ENCODE measurements at places on chromosomes 5 and 9.

- no peak overlapping the region for H3K27ac ChIP-seq
- H3K4me3 ChIP-seq, result no peak overlapping the region
- no peaks in the 10 kb centered on the region for H3K4me1 ChIP-seq
- no peaks in the 10 kb centered on the region for H3K36me3 ChIP-seq
- no peak for DNase-seq
Observed at GRCh38 chr9:133759946-133760345, 21.8 kb upstream of the SARDH start.

DNA sequence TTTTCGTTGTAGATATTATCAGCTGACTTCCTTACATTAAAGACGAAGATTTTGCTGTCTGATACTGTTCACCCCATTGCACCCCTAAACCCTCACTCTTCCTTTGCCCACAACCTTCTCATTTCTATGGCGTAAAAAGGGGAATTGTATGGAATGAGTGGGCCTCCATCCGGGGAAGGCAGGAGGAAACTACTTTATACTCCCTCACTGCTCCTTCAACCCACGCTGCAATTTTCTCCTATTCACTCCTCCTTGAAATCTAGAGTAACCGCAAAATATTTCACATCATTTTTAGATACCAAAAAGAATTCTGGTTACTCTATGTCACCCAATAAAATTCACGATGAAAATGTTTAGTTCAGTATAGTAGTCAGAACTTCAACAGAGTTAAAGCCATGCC, 330.8 kb downstream of the DIRAS2 start:
- peaks cover 8% of the 10 kb centered on the region for H3K27me3 ChIP-seq
- H3K4me3 ChIP-seq, result no peak overlapping the region
- no peaks in the 10 kb centered on the region for H3K4me1 ChIP-seq
- no peak for DNase-seq
- H3K27ac ChIP-seq, result no peak overlapping the region

GRCh38 chr9:99919930-99920329, 13.5 kb downstream of the STX17 start:
- no peak overlapping the region for H3K27ac ChIP-seq
- DNase-seq, result no peak
- H3K36me3 ChIP-seq, result peaks cover 69% of the 10 kb centered on the region
- peaks cover 20% of the 10 kb centered on the region for H3K4me1 ChIP-seq
- no peak overlapping the region for H3K4me3 ChIP-seq

GRCh38 chr5:160269017-160269416, 39.7 kb downstream of the FABP6 start:
- no peak for DNase-seq
- H3K4me3 ChIP-seq, result no peak overlapping the region
- no peak overlapping the region for H3K27ac ChIP-seq
- peaks cover 3% of the 10 kb centered on the region for H3K4me1 ChIP-seq
- peaks cover 10% of the 10 kb centered on the region for H3K27me3 ChIP-seq
- no peaks in the 10 kb centered on the region for H3K36me3 ChIP-seq

- H3K27me3 ChIP-seq, result no peaks in the 10 kb centered on the region
- no peaks in the 10 kb centered on the region for H3K4me1 ChIP-seq
- DNase-seq, result no peak
- no peak overlapping the region for H3K27ac ChIP-seq
Observed at GRCh38 chr5:107636555-107636954, 34.2 kb downstream of the EFNA5 start.

- H3K27me3 ChIP-seq, result no peaks in the 10 kb centered on the region
- no peaks in the 10 kb centered on the region for H3K4me1 ChIP-seq
- no peak overlapping the region for H3K4me3 ChIP-seq
- no peak overlapping the region for H3K27ac ChIP-seq
Observed at GRCh38 chr5:128665747-128666355, 127.8 kb upstream of the FBN2 start.
